ENCODE measurements at places on chromosomes 13 and 19.

GRCh38 chr19:30227661-30228112 lies 144.5 kb upstream of the ZNF536 start:
- DNase-seq: no peak

GRCh38 chr13:77239312-77239711 lies 87.6 kb downstream of the MYCBP2 start:
- DNase-seq: no peak

GRCh38 chr13:113489549-113490495 lies 689 bp downstream of the DCUN1D2 start:
- no peak for DNase-seq

GRCh38 chr19:39871362-39871761 lies 25.2 kb upstream of the FBL start:
- DNase-seq: no peak

DNA sequence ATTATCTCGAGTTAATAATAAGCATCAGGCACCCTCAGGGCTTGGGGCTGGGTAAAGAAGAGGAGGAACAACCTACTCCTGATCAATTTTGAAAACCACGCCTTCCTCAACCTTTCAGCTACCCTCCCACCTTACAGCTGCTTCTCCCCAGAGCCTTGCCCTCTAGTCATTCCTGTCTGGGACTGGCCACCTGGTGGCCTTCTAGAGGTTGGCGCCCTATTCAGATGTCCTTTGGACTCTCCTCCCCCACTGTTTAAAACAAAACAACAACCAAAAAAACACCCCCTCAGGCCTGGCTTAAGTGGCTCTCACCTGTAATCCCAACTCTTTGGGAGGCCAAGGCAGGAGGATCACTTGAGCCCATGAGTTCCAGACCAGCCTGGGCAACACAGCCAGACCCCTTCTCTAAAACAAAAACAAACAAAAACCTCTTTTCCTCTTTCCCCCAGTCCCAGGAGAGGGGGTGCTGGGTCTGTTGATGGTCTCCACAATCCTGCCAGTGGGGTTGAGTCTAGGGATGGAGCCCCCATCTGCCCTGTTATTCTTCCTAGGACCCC lies 62.3 kb downstream of the CCDC70 start:
- DNase-seq: no peak

GRCh38 chr13:111899714-111900389 lies 167.1 kb upstream of the SOX1 start:
- DNase-seq: no peak

DNA sequence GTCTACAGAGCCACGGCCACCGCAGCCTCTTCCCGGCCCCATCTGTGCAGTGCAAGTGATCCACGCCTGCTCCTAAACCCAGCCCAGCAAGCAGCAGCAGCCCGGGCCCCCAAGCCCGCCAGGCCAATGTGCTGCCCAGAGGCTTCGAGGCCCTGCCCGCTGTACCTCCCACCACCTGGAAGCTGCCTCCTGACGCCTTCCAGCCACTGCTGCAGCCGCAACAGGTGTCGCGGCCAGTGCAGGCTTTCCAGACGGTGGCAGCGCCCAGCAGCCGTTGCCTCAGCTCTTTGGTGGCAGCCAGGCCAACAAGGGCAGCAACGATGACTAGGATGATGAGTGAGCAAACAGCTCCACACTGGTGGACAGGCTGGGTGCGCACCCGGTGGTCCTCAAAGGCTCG lies 50.2 kb upstream of the TPM4 start:
- no peak for DNase-seq

DNA sequence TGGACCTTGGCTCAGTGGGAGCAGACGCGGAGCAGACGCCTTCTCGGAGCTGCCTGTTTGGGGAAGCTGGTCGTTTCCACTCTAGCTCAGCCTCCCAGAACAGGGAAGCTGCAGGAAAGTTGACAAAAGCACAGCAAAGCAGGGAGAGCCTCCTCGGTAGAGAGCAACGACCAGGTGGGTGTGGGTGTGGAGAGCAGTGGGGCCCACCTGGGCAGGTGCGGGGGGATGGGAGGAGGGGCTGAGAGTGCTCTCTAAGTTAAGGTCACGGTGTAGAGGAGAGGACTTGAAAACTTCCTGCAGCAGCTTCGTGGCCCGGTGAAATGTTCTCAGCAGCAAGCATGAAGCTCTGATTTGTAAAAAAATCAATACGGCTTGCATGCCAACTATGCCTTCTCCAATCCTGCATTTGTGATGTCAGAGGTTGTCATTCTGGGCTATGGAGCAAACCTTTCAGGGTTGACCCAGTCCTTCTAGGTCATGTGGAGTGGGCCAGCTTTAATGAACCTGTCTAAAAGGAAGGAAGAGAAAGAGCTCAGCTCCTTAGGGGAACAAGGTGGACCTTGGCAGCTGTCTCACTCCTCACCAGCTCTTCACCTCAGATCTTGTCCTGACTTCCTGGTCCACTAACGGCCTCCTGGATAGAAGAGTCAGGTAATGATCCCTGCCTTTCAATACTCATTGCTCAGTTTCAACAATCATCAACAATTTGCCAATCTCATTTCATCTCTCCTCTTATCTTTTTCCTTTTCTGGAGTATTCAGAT lies 85.8 kb upstream of the UBL3 start:
- no peak for DNase-seq

DNA sequence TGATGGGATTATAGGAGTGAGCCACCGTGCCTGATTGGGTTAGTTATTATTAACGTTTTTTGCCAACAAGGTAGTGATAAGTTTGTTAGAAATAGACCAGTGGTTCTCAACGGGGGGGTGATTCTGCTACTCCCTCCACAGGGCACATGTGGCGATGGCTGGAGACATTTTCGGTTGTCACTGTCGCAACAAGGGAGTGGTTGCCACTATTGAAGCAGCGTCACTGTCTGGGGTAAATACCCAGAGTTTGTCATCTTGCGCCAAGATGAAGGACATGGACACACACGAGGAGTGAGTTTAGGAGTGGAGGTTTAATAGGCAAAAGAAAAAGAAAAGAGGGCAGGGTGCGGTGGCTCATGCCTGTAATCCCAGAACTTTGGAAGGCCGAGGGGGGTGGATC lies 18.9 kb downstream of the ADGRE3 start:
- no peak for DNase-seq

- DNase-seq: no peak
These were observed 18.2 kb downstream of the CEBPG start for GRCh38 chr19:33391631-33392249.

DNA sequence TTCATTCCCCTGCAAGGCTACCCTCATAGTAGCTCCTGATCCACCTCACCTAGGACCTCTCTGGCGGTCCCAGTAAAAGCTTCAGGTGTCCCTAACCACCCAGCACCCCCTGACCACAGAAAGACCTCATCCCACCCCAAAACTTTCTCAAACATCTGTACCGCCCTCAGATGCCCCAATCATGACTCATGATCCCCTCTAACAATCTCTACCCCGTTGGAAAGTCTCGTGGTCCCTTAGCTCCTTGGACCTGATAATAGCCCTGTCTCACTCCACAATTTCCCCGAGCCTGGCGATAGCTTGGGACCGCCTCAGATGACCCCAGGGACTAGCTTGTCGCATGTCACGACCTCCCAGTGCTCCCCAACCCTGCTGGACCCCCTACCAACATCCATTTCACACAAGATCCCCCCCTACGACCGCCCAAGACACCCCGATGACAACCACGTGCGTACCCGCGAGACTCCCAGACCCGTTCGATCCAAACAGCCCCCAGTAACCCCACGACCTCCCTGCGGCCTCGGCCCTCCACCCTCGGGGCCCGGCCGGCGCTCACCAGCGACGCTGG lies 450 bp downstream of the NDUFA11 start:
- DNase-seq: no peak

DNA sequence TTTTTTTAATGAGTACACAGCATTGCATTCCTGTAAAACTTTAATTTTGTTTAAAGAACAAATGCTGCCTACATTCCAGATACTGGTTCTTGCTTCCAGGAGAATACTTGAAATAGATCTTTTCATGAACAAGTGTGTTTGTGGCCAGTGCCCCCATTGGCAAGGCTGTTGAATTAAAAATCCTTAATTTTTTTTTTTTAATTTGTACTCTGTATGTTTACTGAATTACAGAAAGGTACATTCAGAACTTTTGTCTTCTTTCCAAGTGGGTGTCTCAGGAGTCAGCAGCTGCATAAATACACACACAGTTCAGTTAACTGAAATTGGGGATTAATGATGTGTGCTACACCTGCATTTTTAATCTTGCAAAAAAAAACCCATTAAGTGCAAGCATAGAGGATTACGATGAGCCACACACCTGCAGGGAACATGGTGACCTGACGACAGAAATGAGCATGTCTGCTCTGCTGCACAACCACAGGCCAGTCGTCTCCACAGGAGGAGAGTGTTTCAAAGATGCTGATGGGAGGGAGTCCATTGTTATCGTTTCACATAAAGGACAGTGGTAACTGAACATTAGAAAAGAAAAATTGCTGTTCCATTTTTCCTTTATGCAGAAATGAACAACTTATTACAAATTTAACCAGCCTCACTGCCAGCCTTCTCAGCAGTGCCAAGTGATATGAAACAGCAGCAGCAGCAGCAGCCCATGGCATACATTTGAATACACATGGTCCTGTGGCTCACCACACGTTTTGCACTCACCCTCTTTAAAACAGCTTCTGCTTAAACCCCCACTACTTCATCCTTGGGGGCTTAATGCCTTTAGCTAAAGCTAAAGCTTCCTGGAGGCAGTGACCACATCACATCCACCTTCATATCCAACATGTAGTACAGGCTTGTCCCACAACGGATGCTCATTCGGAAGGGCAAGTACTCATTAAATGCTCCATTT lies 72.3 kb upstream of the RFC3 start:
- DNase-seq: no peak

GRCh38 chr13:26529441-26529840 lies 28.0 kb upstream of the WASF3 start:
- no peak for DNase-seq
